ENCODE measurements at places on chromosomes 1 and 21.

DNA sequence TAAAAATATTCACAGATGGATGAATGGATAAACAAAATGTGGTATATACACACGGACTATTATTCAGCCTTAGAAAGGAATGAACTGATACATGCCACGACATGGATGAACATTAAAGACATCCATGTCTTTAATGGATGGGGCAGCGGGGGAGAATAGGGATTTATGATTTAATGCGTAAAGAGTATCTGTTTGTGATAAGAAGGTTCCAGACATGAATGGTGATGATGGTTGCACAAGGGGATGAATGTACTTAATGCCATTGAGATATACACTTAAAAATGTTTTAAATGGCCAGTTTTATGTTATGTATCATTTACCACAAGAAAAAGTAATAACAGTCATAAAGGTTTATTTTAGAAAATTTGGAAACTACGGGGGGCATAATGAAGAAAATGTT lies 108.6 kb upstream of the WLS start:
- no peak for DNase-seq

DNA sequence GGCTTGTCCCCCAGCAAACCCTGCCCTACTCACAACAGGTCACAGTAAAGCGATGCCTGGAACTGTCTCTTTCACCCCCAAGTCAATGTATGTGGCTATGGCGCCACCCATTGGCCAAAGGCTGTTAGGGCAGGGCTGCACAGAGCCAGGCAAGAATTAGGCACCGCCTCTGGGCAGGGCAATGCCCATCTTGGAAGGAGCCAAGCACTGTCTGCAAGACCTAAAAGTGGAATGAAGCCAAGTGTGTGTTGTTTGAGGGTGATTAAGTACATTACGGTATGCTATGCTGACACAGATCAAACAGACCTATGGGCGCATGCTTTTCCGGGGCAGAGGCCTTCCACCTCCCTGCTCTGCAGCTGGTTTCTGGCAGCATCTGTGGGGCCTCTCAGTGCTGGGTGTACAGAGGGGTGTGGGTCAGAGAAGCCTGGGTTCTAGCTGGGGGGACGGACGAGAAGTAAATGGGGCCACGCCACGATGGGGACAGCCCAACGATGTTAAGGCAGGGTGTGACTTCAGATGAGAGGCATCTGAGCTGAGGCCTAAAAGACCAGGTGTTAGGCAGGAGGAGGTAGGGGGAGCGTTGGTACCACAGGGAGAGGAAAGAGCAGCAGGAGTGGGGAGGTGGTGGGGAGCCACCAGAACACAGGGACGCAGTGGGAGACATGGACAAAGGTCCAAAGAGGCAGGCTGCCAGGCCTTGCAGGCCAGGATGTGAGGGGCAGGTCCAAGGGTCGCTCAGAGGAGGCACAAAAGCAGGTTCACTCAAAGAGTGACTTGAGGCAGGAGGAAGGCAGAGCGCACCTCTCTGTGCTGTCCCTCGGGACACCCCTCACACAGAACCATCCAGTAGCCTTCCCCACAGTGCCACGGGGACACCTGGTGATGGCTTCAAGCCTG lies 49.8 kb downstream of the ACOT7 start:
- peak; percentile 91 for DNase-seq

DNA sequence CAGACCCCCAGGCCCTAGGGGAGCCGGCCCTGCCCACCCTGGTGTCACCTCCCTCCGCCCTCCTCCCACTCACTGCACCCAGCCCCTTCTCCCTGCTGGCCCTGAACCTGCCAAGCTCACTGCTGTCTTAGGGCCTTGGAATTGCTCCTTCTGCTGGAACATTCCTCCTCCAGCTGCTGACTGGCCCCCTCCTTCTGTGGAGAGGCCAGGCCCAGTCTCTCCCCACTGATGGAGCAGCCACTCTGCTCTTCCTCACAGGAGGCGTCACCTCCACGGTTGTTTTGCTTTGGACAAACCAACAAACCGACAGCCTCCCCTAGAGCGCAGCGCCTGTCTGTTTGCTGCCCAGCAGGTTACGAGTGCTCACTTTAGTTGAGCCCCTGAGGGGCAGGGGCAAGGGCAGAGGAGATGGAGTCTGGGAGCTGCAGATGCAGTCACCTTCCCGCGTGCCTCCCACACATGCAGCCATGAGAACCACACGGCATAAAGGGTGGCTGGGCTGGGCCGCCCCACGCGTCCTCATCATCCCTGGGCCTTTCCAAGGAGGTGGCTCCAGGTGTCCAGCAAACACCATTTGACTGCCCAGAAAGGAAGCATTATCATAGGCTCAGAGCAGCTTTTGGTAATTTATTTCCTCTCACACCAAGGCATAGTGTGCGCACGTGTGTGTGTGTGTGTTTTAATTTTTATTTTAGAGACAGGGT lies 9.4 kb downstream of the OXCT2 start:
- no peak for DNase-seq

DNA sequence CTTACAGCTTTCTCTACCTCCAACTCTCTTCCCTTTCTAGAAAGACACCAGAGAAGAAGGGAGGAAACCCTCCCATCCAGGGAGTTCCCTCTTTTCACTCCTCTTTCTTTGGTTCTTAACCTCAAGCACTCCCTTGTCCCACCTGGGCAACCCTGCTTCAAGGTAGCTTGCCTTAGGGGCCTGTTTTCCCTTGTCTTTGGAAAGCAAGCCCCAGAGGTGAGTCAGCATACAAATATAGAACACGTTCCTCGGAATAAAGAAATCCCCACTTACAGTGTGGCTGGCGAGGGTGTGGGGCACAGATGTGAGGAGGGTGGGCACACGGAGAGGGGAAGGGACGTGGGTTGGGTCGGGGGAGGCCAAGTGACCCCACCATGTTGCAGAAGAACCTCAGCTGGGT lies 26.1 kb upstream of the KCNE2 start:
- no peak for DNase-seq

DNA sequence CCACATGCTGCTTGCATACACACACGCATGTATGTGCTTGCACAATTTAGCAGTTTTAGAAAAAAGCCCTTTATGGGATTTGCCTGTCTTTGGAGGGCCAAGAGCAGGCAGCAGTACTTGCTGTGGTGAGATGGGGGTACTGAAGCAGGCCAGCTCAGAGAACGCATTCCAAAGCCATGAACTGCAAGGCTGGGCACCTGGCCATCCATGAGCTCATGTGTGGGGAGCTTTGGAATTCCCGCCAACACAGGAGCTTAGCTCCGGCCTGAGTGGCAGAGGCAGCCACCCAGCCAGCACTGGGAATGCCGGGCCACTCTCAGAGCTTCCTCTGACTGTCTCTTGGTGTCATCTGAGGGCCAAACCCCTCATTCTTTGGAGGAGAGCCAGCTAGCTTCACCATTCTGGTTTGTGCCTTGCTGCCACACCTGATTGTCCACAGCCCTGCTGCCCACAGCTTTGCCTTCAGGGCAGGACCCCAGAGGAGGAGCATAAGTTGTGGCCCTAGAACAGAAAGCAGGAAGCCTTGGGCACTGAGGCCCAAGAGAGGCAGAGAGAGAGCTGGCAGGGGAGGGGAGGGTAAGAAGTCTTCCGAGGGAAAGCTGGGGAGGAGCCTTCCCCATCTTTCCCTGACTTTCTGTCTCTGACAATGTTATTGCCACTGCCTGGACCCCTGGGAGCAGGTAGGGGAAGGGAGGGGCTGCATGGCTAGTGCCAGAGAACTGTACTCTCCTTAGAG lies 92.1 kb upstream of the POU3F1 start:
- DNase-seq, result no peak
